Activated CD4-positive, alpha-beta memory T cell treated with anti-CD3 and anti-CD28 coated beads for 36 hours (primary cell): ENCODE measurements at places on chromosomes 2 and 18. TPM values are rescaled to one million over a fixed set of nuclear protein-coding genes. Genes with fewer than 3 reads are reported as not detected.

DNA sequence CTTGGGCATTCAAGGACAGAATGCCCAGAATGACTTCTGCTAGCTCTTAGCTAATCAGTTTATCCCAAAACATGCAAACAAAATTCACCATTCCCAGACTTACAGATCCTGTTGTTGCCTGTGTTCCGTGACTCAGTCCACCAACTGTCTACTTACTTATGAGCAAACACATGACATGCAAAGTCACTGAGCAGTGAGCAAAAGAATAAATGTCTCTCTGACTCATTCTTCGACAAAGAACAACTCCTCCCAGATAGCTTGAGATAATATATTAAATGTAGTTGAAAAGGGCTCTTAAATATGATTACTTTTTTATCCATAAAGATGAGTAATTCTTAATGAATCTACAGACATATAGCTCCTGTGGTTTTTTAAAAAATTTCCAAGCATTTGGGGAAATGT lies 9.0 kb upstream of the CREG2 start:
- no peak for DNase-seq
- no peaks in the 10 kb centered on the region for H3K36me3 ChIP-seq
- H3K27me3 ChIP-seq: peaks cover 12% of the 10 kb centered on the region

The AFF3 gene
- total RNA-seq: 0.22 TPM

The TMEM163 gene
- total RNA-seq: 0.12 TPM

The TUBA3E gene
- total RNA-seq: not detected

GRCh38 chr2:33529771-33530481 lies 53.5 kb downstream of the RASGRP3 start:
- no peak overlapping the region for H3K4me3 ChIP-seq
- H3K4me1 ChIP-seq: peaks cover 7% of the 10 kb centered on the region
- no peak for DNase-seq
- H3K36me3 ChIP-seq: no peaks in the 10 kb centered on the region
- H3K27me3 ChIP-seq: no peaks in the 10 kb centered on the region

The PXDN gene
- not detected for total RNA-seq

GRCh38 chr2:172702451-172702850 lies 33.2 kb upstream of the RAPGEF4 start:
- peaks cover 12% of the 10 kb centered on the region for H3K4me1 ChIP-seq
- H3K27me3 ChIP-seq: peaks cover 7% of the 10 kb centered on the region
- no peaks in the 10 kb centered on the region for H3K36me3 ChIP-seq
- H3K27ac ChIP-seq: no peak overlapping the region
- DNase-seq: no peak

The HMSD gene
- 19.5 TPM for total RNA-seq

The RALBP1 gene
- total RNA-seq: 53.1 TPM

DNA sequence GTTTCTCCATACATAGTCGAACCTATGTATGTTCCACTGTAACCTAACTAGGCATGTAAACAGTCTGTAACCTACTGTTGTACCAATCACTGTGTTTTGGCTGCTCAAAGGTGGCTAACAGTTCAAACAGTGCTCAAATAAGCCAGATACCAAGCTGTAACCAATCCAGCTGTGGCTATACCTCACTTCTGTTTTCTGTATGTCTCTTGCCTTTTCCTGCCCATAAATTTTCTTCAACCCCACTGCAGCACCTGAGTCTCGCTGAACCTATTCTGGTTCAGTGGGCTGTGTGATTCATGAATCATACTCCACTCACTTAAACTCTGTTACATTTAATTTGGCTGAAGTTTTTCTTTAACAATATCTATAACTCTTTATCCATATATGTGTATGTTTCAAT lies 340.7 kb downstream of the LPIN1 start:
- H3K27me3 ChIP-seq: no peaks in the 10 kb centered on the region
- no peak for DNase-seq
- H3K4me1 ChIP-seq: no peaks in the 10 kb centered on the region

DNA sequence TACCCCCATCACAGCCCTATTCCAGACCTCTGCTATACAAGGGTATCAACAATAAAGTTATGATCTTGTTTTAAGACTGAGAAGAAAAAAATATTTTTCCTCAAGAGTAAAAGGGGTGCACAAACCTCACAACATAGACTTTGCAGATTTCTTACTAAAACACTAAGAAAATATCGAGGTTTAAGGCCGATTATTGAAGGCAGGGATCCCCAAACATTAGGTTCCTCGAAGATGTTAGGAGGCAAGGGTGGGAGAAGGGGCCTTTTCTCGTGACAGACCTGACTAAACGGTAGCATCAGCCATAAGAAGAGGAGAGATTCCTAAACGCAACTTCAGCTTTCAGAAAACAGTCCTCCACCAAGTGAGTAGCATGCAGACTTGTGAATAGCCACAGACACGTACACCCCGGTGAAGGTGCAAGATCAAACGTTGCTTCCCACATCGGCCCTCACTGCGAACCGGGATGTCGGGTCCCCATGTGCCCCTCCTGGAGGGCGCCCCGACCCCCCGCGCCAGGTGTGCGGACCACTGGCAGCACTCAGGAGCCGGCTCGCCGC lies 678 bp downstream of the PIAS2 start:
- H3K27ac ChIP-seq: peak overlapping the region; percentile 72
- DNase-seq: no peak
- H3K27me3 ChIP-seq: no peaks in the 10 kb centered on the region
- peaks cover 40% of the 10 kb centered on the region for H3K4me1 ChIP-seq

DNA sequence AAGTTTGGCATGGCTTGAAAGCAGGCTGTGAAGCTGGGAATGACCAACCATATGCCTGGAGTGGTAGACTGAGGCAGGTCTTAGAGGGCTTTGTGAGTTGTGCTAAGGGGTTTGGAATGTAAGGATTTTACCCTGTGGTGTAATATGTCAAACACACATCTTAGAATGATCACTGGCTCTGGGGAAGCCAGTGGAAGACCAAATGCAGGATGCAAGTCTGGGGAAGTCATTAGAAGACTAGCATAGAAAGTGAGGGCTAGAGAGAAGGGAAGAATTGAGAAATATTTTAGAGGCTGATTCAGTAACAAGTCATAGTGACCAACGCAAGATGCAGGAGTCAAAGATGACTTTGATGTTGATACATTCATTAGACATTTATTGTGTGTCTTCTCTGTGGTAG lies 3.5 kb upstream of the FHOD3 start:
- H3K4me3 ChIP-seq: no peak overlapping the region
- H3K4me1 ChIP-seq: no peaks in the 10 kb centered on the region
- no peaks in the 10 kb centered on the region for H3K36me3 ChIP-seq
- DNase-seq: no peak
- H3K27ac ChIP-seq: no peak overlapping the region
